ENCODE measurements at places on chromosomes 13 and 19.

DNA sequence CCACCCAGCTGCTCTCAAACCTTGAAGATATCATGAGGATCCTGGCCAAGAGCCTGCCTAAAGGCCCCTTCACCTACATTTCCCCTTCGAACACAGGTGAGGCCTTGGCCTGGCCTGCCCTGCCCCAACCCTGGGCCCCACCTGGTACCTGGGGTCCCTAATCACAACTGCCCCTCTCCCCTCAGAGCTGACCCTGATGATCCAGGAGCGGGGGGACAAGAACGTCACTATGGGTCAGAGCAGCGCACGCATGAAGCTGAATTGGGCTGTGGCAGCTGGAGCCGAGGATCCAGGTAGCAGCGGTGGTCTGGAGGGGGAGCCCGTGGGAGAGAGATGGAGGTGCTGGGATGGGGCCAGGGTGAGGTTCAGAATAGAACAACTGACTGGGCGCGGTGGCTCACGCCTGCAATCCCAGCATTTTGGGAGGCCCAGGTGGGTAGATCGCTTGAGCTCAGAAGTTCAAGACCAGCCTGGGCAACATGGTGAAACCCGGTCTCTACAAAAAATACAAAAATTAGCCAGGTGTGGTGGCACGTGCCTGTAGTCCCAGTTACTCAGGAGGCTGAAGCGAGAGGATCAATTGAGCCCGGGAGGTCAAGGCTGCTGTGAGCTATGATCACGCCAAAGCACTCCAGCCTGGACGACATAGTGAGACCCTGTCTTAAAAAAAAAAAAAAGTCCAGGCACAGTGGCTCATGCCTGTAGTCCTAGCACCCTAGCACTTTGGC, 17.5 kb downstream of the DDX39A start:
- DNase-seq, result no peak

GRCh38 chr13:106906426-106906996, 338.6 kb upstream of the ARGLU1 start:
- no peak for DNase-seq

DNA sequence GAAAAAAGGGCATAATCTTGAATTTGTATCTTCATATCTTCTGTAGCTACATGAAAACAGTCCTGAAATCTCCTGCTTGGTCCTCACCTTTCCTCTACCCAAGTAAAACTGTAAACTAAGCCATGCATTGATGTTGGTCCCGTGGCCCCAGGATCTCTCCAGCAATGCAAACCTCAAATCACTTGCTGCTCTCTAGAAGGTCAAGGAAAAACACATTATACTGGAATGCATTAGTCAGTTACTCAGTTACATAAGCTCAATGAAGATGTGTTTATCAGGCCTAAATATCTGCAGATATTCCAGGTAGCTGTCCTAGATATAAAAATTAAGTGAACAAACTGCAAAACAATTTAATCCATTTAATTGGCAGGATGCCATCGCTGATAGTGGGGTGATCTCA, 261.8 kb downstream of the ABCC4 start:
- DNase-seq, result no peak

- no peak for DNase-seq
Observed at GRCh38 chr19:39696387-39696786, 7.9 kb upstream of the LGALS14 start.

DNA sequence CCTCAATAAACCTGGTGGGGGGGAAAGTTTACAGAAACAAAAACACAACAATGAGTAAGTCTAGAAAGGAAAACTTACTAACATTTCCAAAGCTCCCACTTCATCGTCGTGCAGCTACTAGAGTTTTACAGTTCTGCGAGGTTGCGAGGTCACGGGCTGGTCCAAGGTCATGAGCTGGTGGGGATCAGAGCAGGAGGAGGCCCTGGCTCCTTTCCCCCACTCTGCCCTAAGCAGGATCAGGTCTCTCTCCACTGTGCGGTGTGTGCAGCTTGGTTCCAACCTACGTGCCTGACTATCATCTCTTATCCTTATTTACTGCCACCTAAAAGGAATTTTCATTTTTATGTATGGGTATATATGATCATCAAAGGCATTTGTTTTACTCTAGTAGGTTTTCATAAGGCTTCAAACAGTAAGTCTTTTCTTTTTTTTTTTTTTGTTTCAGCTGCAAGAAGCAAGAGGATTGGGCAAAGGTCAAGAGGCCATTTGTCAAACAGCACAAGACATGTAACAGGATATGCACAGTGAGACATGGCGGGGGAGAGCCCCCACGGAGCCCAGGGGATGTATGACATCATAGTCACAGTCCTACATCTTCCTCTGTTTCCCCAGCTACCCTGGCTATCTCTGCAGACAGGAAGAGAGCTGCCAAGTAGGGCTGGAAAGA, 76.6 kb upstream of the POMP start:
- DNase-seq, result peak; percentile 15

GRCh38 chr19:46429999-46430398, 1.3 kb upstream of the PNMA8C start:
- no peak for DNase-seq

DNA sequence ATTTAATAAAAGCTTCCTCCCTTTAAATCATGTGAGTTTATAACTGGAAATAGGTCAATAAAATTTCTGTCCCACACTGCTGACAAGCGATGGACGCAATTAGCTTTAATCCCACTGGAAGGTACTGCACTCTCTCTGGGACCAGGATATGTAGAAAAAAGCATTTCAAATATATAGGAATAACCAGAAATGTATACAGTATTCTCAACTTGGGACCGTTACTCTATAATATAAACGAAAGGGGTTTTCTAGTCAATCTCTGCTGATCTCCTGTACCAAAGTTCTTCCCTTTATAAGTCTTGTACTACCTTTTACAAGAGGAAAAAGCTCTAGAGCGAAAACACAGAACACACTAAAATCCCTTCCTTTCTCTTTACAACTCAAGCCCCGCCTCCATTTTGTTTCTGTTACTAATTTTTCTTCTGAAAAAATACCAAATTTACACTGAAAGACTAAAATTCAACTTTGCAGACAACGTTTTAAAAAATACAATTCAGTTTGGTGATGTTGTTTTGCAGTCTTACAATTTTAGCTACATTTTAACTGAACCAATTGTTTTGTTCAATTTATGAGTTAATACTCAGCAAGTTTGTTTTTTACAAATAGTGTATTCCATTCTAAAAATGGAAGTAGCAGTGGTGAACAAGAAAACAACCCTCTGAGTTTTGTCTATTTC, 1.7 kb upstream of the USPL1 start:
- DNase-seq, result peak; percentile 4

DNA sequence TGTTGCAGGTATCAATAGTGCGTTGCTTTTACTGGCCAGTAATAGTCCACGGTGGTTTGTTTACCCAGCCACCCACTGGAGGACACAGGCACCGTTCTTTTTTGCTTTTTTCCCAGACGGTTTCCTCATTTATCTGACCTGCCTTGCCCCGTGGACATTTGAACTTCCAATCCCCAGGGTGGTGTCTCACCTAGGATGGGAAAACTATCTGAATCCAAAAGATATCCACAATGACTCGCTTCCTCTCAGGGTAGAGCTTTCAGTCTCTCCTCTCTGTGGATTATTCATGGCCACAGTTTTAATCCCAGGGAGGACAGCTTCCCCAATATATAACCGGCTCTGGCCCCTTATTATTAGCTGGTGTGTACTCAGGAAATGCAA, 170.8 kb downstream of the FOXO1 start:
- no peak for DNase-seq

GRCh38 chr13:51607165-51607564, 22.9 kb downstream of the WDFY2 start:
- no peak for DNase-seq

GRCh38 chr19:17879466-17879865, 7.7 kb downstream of the SLC5A5 start:
- DNase-seq, result no peak

- DNase-seq, result no peak
Observed at GRCh38 chr13:112806739-112807652, 117.2 kb downstream of the ATP11A start.

DNA sequence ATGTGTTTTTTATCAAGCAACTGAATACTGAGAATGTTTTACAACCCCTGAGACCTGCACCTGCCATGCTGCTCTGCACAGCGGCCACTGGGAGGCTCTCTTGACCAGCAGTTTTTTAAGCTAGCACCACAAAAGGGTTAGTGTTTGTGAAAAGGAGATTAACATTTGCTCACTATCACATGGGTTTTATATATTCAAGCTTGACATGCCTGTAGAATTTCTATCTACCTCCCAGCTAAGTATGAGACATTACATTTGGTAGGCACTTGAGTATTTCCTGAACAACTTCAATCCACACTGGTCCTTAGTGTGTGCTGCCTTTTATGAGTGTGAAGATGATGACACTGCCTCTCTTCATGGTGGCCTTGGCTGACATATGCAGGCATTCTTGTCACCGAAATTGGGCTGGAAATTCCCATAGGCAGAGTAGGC, 1238.9 kb downstream of the UQCRFS1 start:
- peak; percentile 51 for DNase-seq

GRCh38 chr13:72180253-72180952, 313.4 kb upstream of the DACH1 start:
- no peak for DNase-seq

- peak; percentile 81 for DNase-seq
Observed at GRCh38 chr13:48231080-48231479, 1.9 kb upstream of the ITM2B start.

DNA sequence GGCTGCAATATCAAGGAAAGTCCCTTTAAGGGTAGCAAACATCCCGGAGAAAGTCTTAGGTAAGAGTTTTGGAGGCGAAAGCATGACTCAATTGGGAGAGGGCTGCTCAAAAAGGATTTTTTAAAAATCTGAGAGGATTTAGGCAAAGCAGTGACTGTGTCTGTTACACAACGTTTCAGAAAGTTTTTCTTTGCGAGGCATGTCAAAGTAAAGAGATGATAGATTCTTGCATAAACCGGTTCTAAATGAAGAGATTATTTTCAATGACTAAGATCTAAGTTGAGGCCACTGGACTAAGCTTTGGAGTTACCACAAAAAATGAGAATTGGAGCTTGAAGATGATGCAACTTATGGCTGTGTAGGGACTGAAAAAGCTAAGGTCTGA, 43.7 kb upstream of the ENOX1 start:
- DNase-seq, result peak; percentile 93

- DNase-seq, result no peak
Observed at GRCh38 chr13:34175551-34175950, 357.6 kb downstream of the RFC3 start.

DNA sequence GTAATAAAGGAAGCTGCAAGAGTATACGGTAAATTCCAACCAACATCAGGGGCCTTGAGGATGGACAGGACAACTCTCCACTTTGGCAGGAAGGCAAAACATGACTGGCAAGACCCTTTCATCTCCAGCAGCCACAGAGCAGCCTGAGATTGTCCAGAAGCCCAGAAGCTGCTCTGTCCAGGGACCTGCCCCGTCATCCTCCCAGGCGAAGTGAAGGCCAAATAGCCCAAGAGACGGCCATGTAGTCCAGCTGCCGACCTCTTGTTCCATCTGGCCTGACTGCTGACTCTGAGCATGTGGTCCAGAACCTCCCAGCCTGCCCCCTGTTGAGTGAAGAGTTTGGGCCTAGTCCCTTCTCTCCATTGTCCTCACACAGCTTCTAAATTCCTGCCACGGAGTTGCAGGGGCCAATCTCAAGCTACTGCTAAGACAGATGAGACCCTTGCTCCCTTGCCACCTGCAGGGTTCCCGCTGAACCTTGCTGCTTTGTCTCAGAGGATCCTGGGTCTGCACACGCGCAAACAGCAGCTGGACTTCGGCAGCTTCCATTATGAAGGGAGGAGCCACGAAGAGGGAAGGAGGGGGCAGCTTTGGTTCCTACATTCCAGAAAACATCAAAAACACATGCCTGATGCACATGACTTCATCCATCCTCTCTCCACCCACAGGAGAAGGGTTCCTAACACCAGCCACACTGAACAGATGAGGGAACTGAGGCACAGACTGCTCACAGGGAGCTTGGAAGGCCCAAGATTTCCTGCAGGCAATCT, 196.9 kb downstream of the KATNAL1 start:
- DNase-seq, result no peak

GRCh38 chr13:71758828-71759227, 108.2 kb downstream of the DACH1 start:
- DNase-seq, result peak; percentile 36

DNA sequence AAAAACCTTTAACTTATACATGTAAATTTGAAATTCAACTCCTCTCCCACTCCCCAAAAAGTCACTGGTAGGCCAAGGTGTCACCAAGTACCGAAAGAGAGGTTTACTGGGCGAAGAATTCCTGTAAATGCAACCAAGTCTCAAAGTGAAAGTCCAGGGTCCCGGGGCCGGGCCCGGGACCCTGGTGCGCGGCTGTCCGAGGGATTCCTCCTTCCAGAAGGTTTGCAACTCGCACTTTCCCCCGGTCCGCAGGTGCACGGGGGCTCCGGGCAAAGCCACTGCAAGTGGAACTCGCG, 1.1 kb downstream of the STK24 start:
- no peak for DNase-seq

DNA sequence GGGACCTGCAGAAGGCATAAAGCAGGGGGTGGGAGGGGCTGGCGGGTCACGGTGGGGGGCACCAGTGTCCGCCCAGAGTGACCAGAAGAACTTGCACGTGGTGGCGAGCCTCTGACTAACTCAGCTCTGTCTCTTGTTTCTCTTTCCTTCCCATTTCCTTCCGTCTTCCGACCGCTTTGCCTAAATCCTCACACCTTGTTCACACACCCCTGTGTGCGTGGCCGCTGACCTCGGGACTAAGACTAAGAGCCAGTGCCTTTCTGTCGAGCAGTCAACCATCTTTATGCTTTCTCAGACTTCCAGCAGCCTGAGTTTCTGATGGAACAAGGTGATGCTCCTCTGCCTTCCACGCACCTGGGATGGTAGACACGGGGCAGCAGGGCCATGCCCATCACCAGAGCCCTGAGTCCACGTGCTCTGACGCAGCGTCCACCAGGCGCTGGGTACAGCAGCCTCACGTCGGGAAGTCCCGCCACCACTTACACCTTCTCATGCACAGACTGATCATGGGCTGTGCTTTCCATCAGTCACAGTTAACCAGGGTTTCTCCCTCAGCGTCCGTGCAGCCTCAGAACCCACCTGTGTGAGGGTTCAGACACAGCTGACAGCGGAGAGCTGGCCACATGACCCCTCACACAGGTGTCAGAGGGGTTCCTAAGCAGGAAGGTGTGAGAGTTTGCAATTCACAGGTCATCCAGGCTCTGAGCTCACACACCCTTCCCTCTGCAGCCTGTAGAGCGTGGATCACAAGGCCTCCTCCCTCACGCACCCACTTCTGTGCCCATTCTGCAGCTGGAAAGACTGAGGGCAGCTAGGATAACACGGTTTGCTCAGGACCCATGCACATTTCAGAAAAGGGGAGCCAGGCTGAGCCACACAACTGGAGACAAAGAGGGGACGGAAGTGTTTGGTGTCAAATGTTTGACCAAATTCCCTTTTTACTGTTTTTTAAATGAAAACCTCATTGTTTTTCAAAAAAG, 90.7 kb upstream of the MCF2L start:
- DNase-seq, result no peak

GRCh38 chr19:13963603-13964105, 11.3 kb downstream of the DCAF15 start:
- no peak for DNase-seq

DNA sequence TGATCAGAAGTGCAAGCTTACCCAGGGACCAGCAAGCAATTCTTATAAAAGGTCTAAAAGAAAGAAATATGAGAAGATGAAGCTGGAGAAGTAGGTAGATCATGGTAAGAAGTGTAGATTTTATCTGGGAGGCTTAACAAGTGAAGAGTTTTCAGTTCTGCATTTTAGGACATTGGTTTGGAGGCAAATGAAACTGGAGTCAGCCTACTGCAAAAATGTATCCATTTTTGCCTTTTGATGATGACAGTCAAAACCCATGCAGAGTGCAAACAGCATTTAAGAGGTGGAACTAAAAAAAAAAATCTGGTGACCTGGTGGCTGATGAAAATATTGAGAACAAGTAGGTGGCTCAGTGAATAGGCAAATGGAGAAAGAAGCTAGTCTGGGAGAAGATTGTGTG, 216.9 kb downstream of the DNAJC15 start:
- DNase-seq, result no peak

All from cardiac muscle cell (in vitro differentiated cells and primary cell).